ENCODE measurements at places on chromosomes 7 and 10. TPM values are rescaled to one million over a fixed set of nuclear protein-coding genes. Genes with fewer than 3 reads are reported as not detected.

DNA sequence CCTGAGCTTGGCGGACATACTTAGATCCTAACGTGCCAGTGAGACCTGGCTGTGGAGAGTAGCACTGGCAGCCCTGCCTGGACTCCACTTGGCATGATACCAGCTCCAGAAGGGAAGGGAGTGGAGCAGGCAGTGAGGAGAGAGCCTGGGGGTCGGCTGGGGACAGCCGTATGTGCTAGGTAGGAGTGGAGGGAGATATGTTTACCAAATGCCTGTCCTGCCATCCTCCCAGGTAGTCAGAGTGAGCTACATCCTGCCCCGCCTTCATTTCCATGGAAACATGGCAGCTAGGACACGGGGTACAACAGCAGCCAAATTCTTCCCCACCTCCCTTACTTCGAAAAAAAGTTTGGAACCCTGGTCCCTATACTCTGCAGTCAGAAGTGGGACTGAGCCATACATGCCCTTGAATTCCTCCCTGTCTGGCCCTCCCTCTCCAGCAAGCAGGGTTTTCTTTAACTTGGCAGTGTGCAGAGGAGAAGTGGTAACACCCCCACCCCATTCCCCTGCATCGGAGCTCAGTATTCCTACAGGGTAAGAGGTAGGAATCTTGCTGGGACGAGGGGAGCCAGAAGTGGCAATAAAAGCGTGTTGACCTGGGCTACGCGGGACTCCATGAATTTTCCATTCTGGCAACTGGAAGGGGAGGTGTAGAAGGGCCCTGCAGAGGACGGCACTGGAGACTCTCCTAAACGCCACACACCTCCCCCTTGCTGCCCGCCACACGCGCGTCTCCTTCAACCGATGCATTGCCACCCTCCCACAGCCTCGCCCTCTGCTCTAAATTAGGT is 20.0 kb upstream of the SMO start:
- H3K36me3 ChIP-seq, result no peaks in the 10 kb centered on the region
- H3K27me3 ChIP-seq, result no peaks in the 10 kb centered on the region
- no peak overlapping the region for H3K27ac ChIP-seq
- H3K4me3 ChIP-seq, result no peak overlapping the region

DNA sequence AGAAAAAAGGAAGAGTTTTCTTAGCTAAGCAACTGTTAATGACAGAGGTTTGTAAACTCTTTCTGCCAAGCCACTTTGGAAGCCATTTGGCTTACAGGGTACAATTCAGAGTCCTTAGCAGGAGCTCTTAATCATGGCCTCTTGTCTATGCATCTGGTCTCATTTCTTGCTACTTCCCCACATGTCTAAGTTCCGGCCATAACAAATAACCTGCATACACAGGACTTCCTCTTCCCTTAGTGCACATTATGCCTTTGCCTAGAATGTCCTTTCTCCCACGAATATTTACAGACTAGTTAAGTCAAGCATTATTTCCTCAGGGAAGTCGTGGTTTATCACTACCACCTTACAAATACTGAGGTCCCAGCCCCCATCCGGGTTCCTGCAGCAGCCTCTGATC is 8.6 kb upstream of the UPF2 start:
- H3K4me3 ChIP-seq, result no peak overlapping the region
- H3K36me3 ChIP-seq, result no peaks in the 10 kb centered on the region
- no peak overlapping the region for H3K27ac ChIP-seq
- no peak for DNase-seq
- no peaks in the 10 kb centered on the region for H3K27me3 ChIP-seq

ADRB1 gene
- 1.4 TPM for total RNA-seq

INHBA gene
- 14.3 TPM for total RNA-seq

GRCh38 chr10:91144961-91145360 is 75.5 kb upstream of the PCGF5 start:
- no peak for DNase-seq
- H3K36me3 ChIP-seq, result no peaks in the 10 kb centered on the region
- H3K4me1 ChIP-seq, result no peaks in the 10 kb centered on the region
- H3K27ac ChIP-seq, result no peak overlapping the region

DNA sequence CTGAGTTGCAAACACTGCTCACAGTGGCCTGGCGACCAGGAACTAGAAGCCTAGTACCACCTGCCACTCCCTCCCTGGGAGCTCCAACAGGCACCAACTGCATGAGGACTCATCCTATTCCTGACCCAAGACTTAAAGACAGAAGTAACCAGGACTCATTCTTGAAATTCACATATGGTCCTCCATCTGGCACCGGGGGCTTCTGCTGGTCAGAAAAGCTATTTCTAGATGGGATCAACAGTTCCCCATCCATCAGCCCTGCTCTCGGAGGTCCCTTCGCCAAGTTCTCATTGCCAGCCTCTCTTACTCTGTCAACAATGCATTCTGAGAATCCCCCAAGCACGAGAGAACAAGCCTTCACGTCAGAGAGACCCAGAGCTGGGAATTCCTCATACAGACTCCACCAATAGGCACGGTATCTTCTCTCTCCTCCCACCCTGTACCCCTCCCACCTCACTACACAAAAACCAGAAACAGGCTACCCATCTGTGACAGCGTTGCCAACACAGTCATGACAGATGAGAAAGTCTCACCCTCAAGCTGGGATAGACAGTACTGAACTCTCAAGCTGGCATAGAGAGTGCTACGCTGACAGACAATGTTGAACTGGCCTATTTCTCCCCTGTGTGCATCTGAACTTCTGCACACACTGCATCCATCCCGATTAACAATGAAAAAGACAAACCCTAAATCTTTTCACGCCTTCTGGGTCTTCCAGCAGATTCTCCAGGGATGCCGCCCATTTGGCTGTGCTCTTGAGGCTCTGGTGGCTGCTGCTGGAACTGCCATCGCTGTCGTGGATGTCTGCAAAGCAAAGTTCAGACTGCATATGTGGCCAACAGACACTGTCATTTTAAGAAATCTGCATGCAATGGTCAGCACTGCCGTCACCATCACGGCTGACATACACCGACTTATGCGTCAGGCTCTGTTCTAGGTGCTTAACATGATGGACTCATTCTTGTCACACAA is 15.6 kb downstream of the RGS10 start:
- no peak for DNase-seq
- no peak overlapping the region for H3K4me3 ChIP-seq
- H3K4me1 ChIP-seq, result peaks cover 75% of the 10 kb centered on the region
- H3K36me3 ChIP-seq, result 0 out of 2 replicates have a peak, but pooled peaks cover 11% of the 10 kb centered on the region
- no peaks in the 10 kb centered on the region for H3K27me3 ChIP-seq

GRCh38 chr7:140680886-140681285 is 8.1 kb downstream of the ADCK2 start:
- no peak for DNase-seq
- H3K27ac ChIP-seq, result no peak overlapping the region
- H3K4me3 ChIP-seq, result no peak overlapping the region
- H3K4me1 ChIP-seq, result no peaks in the 10 kb centered on the region
- no peaks in the 10 kb centered on the region for H3K27me3 ChIP-seq

- no peaks in the 10 kb centered on the region for H3K36me3 ChIP-seq
- no peak overlapping the region for H3K27ac ChIP-seq
- H3K4me3 ChIP-seq, result no peak overlapping the region
- peaks cover 7% of the 10 kb centered on the region for H3K27me3 ChIP-seq
- H3K4me1 ChIP-seq, result no peaks in the 10 kb centered on the region
- DNase-seq, result no peak
Observed at GRCh38 chr10:132279873-132280645, 27.7 kb downstream of the STK32C start.
